ENCODE measurements at places on chromosomes 1 and 21. TPM values are rescaled to one million over a fixed set of nuclear protein-coding genes. Genes with fewer than 3 reads are reported as not detected.

DNA sequence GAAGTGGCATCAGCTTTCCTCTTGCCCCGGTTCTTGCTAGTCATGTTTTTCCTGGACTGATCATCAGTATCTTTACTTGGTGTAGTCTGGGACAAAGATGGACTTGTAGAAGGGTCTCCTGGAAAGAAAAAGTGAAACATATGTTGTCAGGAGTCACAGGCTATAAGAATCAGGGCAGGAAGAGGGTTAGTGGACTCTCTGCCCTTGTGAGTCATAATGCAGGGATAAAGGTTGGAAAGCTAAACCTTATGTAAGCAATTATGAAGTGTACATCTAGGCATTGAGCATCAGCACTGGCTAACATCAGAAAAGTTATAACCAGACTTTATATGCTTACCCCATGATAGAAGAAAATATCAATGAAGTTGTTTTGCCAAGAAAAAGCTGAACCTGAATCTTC lies 51.2 kb downstream of the XKR8 start:
- no peak for DNase-seq

GRCh38 chr1:165678509-165678908 lies 19.9 kb downstream of the ALDH9A1 start:
- peak; percentile 28 for DNase-seq

The OR2T2 gene
- not detected for total RNA-seq

GRCh38 chr1:198936371-198937083 lies 297.7 kb downstream of the PTPRC start:
- DNase-seq = peak; percentile 71

DNA sequence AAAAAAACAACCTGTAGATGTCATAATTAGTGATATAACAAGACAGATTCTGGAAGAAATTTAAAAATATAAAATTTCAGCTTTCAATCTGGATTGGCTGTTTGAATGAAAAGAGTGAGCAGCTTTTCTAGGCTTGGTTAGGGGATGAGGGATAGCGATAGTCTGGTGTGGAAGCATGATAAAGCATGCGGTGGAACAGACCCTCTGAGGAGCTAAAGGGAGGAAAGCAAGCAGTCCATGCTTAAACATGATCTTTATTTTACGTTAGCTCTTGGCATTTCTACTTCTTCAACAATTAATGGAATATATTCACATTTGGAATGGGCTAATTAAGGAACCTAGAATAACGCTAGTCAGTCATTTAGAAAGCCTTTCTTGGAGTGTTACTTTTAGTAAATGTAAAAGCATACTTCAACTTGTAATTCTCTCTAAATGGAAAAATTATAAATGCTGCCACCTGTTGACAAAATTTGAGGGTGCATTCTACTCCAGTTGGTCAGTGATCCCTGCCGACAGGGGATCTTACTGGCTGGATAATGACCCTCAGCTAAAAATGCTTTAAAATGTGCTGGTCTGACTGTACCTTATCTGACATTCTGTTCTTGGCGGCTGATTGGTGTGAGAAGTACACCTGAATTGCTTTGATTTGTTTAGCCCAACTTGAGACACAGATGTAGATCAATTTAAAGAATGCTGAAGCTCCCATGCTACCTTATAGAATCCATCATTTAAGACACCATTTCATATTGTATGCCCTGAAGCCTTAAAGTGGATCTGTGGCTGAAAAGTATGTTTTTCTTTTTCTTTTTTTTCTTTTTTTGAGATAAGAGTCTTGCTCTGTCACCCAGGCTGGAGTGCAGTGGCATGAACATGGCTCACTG lies 61.2 kb downstream of the AK4 start:
- DNase-seq = peak; percentile 70
